ENCODE measurements at places on chromosomes 5 and 9.

DNA sequence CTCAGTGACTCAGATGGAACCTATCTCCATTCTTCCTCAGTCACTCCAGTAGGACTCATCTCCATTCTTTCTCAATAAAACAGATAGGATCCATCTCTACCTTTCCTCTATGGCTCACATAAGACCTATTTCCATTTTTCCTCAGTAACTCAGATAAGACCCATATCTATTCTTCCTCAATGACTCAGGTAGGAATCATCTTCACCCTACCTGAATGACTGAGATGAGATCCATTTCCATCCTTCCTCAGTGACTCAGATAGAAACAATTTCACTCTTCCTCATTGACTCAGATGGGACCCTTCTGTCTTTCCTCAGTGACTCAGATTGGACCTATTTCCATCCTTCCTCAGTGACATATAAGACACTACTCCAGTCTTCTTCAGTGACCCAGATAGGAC lies 165.1 kb downstream of the FBXO4 start:
- DNase-seq = no peak

DNA sequence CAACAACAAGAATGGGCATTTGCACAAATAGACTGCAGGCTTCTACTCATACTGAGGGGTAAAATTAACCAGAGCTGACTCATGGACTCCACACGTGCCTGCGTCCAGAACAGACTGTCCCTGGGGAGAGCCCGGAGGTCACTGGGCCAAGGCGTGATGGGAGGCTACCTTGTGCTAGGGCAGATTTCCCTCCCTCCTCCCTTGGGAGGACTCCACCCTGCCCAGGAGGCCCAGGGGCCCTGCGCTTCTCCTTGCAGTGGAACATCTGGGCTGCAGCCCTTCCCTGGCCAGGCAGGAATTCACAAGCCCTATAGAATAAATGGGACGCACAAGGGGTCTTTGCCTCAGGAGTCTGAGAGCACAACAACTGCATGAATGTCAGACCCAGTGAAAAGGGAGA lies 35.6 kb downstream of the IRX2 start:
- no peak for DNase-seq

- no peak for DNase-seq
Observed at GRCh38 chr5:32991421-32991815, 280.3 kb downstream of the NPR3 start.

- no peak for DNase-seq
Observed at GRCh38 chr5:17113174-17113958, 104.1 kb upstream of the BASP1 start.

DNA sequence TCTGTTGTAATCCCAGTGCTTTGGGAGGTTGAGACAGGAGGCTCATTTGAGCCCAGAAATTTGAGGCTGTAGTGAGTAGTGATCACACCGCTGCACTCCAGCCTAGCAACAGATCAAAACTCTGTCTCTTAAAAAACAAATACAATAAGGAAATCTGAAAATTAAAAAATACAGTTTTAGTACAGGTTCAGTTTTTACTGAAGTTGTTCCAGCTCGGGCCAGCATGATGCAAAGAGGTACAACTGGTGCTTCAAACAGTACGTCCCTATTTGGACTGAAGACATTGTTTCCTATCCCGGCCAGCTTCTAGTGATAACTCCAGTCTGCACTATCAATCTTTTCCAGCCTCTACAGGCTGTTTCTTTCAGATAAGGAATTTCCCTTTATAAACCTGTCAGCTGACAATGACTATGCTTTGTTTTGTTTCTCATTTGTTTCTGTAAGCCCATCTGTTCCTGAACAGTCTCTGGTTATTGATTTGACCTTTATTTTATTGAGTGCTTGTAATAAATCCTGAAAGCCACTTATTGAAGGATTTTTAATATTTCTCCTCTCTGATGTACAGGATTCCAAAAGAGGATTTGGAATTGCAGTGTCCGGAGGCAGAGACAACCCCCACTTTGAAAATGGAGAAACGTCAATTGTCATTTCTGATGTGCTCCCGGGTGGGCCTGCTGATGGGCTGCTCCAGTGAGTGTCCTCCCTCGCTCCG lies 41.9 kb downstream of the TJP2 start:
- no peak for DNase-seq

DNA sequence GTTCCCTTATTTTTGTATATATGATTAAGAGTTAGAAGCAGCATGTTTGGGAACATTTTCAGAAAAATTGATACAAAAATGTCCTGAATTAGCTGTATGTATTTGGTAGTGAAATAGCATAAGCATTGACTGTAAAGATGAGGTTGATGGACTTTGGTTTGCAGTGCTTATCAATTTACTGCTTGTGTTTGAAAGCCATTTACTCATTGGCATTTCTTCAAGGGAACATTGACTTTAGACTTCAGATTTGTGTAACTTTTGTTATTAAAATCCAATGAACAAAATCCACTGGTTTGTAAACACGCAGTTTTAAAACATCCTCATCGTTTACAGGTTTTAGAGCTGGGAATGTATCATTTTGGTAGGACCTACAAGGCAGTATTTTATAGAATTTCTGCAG lies 61.3 kb downstream of the KDM4C start:
- DNase-seq = no peak

- DNase-seq = no peak
Observed at GRCh38 chr5:114430532-114430931, 68.7 kb downstream of the KCNN2 start.

- DNase-seq = no peak
Observed at GRCh38 chr5:150734579-150735384, 24.0 kb downstream of the DCTN4 start.

GRCh38 chr5:149762958-149763630 lies 33.0 kb downstream of the PPARGC1B start:
- DNase-seq = no peak

DNA sequence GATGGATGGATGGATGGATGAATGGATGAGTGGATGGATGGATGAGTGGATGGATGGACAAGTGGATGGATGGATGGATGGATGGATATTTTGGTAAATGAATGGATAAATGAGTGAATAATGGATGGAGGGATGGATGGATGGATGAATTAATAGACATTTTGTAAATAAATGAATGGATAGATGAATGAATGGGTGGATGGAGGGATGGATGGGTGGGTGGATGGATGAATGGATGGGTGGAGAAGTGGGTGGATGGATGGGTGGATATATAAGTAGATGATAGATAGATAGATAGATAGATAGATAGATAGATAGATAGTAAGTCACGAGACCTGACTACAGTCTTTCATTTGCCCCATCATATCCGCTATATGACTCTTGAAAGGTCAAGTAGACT lies 82.7 kb upstream of the OLFM1 start:
- DNase-seq = no peak

GRCh38 chr5:2143646-2144353 lies 261.1 kb upstream of the IRX4 start:
- DNase-seq = no peak

- DNase-seq = no peak
Observed at GRCh38 chr5:141654298-141654697, 3.1 kb upstream of the FCHSD1 start.

DNA sequence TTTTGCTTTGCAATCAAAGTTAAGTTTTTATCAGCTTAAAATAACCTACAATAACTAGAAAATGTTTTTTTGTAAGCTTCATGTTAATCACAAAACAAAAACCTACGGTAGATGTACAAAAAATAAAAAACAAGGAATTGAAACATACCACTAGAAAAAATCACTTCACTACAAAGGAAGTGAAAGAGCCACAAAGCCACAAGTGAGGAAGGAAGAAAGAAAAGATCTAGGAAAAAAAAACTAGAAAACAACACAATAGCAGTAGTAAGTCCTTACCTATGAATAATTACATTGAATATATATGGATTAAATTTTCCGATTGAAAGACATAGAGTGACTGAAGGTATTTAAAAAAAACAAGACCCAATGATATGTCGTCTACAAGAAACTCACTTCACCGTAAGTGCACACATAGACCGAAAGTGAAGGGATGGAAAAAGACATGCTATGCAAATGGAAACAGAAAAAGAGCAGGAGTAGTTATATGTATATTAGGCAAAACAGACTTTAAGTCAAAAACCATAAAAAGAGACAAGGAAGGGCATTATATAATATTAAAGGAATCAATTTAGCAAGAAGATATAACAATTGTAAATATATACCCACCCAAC lies 13.4 kb upstream of the ZDHHC21 start:
- DNase-seq = no peak

GRCh38 chr5:125720348-125720685 lies 702.9 kb upstream of the GRAMD2B start:
- DNase-seq = no peak

DNA sequence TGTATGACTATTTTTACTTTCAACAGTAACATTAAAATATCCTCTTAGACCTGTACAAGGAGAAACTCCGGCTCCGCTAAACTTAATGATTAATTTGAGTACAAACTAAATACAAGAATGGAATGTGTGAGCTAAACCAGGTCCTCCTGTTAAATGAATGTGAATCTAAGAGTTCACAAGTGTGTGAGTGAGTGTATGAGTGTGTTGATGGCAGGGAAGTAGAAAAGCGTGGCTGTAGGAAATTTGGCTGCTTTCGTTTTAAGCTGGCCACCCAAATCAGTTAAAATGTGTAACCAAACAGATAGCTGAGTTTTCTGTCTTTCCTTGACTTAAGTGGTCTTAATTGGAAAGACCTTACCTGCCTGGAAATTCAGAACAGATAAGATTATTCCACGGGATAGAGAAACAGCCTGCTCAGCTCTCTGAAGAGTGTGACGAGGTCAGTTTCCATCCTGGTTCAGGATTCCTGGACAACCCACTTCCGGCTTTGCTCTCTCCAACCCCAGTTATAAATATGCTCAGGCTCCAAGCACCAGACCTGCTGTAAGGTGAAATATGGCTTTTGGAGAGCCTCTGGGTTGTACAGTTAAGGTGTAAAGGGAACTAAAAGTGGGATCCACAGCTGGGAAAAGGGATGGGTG lies 908.6 kb upstream of the EDIL3 start:
- no peak for DNase-seq

DNA sequence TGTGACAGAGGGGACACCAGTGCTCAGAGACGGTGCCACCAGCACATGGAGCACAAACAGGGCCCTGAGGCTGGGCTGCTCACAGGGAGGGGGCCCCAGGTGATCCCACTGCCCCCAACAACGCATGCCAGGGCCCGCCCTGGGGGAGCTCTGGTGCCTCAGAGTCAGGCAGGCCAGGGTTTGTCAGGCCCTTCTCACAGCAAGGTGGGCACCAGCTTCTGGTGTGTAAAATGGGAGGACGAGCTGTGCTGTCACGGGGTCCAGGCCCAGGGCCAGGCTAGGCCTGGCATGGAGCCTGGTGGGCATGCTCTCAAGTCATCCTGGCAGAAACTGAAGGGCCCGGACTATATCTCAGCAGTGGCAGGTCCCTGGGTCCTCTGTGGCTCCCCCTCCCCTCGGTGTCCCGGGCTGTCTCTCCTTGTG lies 34.5 kb downstream of the PRRT1B start:
- no peak for DNase-seq

DNA sequence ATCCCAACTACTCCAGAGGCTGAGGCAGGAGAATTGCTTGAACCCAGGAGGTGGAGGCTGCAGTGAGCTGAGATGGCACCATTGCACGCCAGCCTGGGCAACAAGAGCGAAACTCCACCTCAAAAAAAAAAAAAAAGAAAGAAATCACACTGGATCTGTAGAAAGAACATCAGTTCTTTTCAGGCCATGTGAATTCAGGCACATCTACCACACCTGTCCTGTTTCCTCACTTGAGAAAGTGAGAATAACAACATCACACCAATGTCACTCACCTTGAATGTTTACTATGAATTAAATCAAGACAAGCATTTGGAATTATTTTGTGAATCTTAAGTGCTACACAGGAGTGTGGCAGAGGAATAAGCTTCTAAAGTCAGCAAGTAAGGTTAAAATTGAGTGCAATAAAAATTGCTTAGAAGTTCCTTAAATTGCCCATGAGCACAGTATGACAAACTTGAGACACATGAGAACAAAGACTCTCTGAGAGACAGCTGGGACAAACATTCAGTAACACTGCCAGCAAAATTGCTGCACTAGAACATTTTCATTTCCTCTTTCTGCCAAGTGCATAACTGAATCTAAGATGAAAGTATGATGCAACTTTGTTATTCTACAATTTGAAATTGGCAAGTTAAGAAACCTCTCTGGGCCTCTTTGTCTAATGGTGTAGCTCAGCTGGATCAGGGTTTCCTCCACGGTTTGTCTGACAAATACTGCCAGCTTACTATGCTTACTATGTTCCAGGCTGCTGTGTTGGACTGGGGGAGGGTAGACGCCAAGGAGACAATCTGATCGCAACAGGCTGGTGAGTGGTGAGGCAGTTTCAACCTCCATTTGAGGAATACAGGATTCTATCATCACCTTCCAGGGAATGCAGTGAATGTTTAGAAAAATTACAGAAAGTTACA lies 1.9 kb upstream of the RIC1 start:
- DNase-seq = no peak

DNA sequence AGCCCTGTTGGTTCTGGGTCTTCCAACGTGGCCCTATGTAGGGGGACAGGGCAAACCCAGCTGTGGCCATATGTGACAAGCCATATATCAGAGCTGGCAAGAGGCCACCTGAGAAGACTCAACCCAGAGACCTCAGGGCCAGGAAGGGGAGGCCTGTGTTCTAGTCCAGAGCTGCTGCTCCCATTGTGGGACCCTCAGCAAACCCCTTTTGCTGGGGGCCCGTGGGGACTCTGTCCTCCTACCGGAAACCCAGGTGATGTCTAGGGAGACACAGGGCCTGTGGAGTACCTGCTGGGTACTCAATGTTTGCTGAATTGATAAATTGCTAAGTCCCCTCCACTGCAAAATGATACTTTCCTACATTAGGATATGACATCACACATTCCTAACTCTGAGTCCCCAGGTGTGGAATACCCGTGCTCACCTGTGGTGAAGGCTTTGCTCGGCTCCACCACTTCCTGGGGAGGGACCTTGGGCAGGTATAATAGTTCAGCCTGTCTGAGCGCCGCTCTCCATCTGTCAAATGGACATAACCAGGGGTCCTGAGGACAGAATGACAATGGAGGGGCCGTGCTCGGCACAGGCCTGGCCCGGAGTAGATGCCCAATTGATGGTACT lies 38.4 kb upstream of the ASS1 start:
- no peak for DNase-seq

GRCh38 chr9:95981761-95982390 lies 106.4 kb downstream of the ERCC6L2 start:
- DNase-seq = no peak

GRCh38 chr5:67746103-67746502 lies 469.5 kb upstream of the PIK3R1 start:
- DNase-seq = no peak

GRCh38 chr5:105150323-105150722 lies 1587.7 kb upstream of the NUDT12 start:
- DNase-seq = no peak

- DNase-seq = no peak
Observed at GRCh38 chr9:117718085-117718484, 13.9 kb downstream of the TLR4 start.

- DNase-seq = no peak
Observed at GRCh38 chr9:95463148-95464060, 53.4 kb downstream of the PTCH1 start.

- DNase-seq = no peak
Observed at GRCh38 chr5:142794537-142794936, 24.4 kb downstream of the ARHGAP26 start.

GRCh38 chr5:2674456-2674855 lies 77.0 kb downstream of the IRX2 start:
- DNase-seq = no peak
